Daoy (cell line): ENCODE measurements at places on chromosomes 5 and 9. TPM values are rescaled to one million over a fixed set of nuclear protein-coding genes. Genes with fewer than 3 reads are reported as not detected.

GRCh38 chr5:135877570-135878155 lies 18.0 kb downstream of the IL9 start:
- no peak for DNase-seq

DNA sequence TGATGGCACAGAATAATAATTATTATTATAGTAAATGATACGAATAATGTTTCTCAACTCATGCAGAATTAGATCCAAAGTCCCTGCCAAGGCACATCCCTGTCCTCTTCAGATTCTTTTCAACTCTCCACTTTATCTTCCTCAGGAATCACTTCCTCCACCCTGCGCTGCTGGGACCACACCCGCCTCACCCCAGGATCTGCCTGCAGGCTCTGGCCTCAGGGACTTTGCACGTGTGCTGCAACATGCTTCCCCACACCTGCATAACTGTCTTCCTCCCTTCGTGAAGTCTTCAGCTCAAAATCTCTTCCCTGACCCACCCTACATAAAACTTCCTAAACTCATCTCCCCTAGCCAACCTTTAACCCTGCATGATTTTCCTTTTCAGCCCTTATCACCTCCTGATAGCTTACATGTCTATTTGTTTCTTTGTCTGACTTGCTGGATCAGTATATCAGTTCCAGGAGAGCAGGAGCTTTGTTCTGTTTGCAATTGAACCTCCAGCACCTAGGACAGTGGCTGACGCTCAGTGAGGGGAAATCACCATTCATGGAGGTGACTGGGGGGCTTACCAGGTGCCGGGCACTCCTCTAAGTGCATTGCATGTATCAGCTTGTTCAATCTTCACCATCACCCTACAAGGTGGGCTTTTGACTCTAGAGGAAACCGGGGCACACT lies 47.5 kb upstream of the EGFLAM start:
- DNase-seq = no peak

- peak; percentile 88 for DNase-seq
Observed at GRCh38 chr9:113511856-113512761, 48.6 kb downstream of the RGS3 start.

DNA sequence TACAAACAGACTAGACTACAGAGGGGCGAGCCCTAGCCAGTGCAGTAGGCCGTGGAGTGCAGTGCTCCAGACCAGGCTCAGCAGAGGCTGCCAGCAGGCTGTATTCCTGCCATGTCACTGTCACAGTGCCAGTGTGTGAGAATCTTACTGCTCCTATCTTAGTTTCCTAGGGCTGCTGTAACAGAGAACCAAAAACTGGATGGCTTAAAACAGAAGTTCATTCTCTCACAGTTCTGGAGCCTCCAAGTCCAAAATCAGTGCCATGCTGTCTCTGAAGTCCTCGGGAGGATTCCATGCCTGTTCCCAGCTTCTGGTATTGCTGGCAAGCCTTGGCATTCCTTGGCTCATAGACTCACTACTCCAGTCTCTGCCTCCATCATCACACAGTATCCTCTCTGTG lies 75.0 kb upstream of the SAP30L start:
- no peak for DNase-seq

The PRR7 gene
- 15.7 and 21.4 TPM in 2 replicates for total RNA-seq

DNA sequence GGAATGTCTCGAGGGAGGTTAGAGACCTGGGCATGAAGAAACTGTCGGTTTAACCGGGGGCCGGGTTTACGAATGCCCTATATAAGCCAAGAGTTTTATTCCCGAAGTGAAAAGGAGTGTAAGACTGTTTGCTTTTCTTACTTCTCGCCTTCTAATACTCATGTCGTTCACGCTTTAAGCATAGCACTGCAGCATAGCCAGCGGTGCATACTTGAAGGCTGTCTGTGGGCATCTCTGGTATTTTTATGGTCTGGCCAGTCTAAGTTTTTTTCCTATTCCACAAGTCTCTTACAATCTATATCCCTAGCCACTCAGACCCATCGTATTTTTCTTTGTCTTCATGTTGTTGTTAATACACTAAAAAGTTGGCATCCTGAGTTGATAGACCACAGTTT lies 1.2 kb downstream of the UHRF2 start:
- peak; percentile 48 for DNase-seq

The PKD2L2 gene
- total RNA-seq = not detected in 2 replicates

GRCh38 chr5:154761046-154761736 lies 6.0 kb downstream of the LARP1 start:
- DNase-seq = no peak

DNA sequence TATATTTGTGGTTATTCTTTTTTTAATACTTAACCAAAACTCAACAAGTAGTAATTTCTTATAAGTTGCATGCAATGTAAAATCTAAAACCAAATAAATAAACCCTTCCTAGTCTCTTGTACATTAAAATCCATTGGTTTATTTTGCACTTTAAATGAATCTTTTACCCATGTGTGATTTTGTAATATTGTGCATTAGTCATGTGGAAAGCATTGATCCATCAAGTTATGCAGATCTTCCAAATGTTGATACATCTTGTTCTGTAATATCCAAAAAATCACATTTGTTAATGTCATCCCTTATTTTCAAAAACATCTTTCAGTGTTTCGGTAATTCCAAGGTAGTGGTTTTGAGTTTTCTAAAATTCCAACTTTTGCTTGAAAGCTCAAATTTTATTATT lies 63.3 kb downstream of the CWC27 start:
- DNase-seq = no peak

DNA sequence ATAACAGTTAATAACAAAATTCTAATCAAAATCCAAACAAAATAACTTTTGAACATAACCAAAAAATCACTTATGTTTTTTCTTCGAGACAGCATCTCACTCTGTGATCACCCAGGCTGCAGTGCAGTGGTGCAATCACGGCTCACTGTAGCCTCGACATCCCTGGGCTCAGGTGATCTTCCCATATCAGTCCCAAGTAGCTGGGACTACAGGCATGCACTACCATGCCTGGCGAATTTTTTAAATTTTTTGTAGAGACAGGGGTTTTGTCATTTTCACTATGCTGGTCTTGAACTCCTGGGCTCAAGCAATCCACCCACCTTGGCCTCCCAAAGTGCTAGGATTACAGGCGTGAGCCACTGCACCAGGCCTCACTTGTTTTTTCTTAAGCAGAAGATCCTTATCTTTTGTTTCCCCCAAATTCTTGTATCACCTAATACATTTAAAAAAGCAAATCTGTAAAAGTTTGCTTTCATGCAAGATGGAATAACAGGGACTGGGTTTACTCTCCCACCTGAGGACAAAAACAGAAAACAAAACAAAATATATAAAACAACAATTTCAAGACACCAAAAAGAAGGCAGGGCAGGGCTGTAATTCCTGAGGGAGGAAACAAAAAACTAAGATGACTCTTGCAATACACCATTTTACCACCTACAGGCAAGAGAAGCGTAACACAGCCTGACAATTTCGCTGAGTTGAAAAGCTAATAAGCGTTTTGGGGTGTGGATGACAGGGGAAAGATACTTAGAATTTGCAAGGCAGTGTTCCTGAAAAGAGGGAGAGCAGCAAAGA lies 71.4 kb downstream of the RAPGEF6 start:
- no peak for DNase-seq

DNA sequence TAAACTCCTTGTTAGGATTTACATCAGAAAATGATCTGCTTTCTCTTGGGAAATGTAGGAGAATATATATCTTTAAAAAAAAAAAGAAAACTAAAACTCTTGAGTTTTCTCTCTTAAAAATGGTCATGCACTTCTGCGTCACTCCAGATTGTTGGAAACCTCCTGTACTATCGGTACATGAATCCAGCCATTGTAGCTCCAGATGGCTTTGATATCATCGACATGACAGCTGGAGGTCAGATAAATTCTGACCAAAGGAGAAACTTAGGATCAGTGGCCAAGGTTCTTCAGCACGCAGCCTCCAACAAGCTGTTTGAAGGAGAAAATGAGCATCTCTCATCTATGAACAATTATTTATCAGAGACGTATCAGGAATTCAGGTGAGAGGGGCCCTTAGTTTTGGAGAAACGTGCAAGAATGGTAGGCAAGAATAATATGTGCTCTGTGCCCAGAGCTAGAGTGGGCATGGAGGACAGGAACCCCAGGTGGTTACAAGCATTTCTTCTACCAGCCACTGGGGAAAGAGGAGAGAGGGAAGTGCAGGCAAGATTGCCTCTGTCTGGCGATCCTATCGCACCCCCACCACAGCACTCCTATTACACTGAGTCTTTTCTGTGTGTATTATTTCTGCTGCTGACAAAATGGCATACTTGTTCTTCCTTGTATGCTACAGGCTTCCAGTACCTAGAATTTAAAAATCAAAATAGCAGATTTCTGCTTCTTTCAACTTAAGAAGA lies 41.4 kb upstream of the F2R start:
- no peak for DNase-seq

The PCSK1 gene
- 0.98 and 2.2 TPM in 2 replicates for total RNA-seq

DNA sequence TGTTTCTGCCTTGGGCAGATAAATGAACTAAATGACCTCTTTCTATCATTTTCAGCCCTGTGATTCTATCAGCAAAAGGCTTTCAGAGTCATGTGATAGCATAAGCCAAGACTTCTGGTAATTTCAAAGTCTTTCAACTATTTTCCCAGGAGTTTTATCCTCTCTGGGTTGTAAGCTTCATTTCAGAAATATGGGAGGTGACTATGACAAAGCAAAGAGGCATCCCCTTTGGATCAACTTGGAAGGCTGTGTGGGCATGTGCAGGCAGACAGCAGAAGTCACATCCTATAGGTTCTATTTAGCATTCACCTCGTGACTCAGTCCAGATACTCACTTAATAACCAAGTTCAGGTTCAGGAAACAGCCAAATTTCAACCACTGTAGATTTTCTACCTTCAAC lies 149.0 kb upstream of the FST start:
- DNase-seq = no peak

The GGTA1 gene
- not detected in 2 replicates for total RNA-seq

DNA sequence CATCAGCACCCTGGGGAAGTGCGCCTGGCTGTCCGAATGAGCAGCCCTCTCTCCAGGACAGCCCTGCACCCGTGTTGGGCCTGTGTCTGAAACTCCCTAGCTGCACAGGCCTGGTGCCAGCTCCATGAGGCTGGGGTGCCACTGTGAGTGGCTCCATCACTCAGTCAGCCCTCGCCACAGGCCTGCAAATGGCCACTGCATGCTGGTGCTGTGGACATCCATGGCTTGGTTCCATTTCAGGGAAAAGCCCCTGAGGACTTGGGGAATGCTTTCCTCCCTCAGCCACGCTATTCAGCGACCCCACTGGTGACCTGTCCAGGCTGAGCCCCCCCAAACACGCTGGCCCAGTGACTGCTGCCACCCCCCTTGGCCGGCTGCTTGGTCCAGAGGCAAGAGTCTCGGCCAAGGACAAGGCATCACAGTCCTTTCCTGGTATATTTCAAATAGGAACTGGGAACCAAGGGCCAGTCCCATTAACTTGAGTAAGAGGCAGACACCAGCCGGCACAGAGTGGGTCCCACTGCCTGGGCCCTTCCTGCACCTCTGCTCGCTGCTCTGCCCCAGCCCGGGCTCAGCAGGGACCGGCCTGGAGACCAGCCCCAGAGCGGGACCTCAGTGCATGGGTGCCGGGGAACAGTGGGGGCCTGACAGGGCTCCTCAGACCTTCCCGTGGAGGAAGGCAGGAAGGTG lies 181.3 kb downstream of the AUH start:
- DNase-seq = no peak

The KCNT1 gene
- not detected in 2 replicates for total RNA-seq

DNA sequence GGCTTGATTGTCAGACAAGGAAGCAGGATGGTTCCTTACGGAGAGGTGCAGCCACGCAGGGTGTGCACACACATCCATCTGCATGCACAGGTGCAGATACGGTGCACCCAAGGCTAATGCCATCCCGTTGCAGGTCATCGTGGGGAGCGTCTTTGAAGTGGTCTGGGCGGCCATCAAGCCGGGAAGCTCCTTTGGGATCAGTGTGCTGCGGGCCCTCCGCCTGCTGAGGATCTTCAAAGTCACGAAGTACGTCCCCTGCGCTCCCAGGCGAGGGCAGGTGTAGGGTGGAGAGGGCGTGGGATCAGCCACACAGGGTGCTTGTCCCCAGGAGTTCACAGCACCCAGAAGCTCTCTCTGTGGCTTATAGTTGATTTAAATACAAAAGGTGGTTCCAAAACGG lies 106.4 kb downstream of the CACNA1B start:
- DNase-seq = no peak

DNA sequence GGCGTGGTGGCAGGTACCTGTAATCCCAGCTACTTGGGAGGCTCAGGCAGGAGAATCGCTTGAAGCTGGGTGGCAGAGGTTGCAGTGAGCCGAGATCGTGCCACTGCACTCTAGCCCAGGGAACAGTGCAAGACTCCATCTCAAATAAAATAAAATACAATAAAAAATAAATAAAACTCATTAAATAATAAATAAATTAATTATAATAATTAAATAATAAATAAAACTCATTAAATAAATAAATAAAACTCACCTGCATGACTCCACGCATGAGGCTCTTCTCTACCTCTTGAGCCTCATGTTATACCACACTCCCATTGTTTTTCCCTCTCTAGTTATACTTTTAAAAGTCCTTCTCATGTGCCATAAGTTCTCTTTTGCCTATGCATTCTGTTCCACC lies 995.4 kb downstream of the MAT2B start:
- no peak for DNase-seq

- DNase-seq = no peak
Observed at GRCh38 chr5:73678322-73678740, 52.3 kb downstream of the ARHGEF28 start.

DNA sequence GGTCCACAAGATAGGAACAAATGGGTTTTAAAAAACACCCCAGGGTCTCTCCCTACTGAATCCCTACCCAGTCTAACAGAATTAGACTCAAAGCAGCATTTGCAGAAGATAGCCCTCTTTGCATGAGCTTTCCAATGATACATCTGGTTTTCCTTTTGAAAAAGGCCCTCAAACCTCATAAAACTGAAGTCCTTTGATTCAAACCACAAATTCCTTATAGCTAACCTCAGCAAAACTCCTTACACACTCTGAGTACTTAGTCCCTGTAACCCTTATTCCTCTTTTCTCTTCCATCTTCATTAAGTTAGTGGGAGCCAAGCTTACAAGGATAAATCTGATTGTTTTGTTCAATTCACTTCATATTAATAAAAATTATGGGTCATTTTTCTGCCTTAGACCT lies 90.5 kb upstream of the TNC start:
- DNase-seq = peak; percentile 44

GRCh38 chr9:136281421-136282271 lies 22.2 kb downstream of the CCDC187 start:
- DNase-seq = no peak

- DNase-seq = peak; percentile 78
Observed at GRCh38 chr9:131714161-131714646, 25.7 kb downstream of the RAPGEF1 start.

DNA sequence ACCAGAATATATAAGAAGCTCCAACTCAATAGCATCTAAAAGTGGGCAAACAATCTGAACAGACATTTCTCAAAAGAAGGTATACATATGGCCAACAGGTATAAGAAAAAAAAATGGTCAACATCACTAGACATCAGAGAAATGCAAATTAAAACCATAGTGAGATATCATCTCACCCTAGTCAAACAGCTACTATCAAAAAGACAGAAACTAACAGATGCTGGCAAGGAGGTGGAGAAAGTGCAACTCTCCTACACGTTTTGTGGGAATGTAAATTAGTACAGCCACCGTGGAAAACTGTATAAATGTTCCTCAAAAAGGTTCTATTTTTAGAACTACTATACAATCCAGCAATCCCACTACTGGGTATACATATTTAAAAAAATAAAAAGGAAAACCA lies 199.9 kb upstream of the SMC2 start:
- no peak for DNase-seq

The FOXD4L3 gene
- not detected in 2 replicates for total RNA-seq

GRCh38 chr5:88899096-88899737 lies 16.2 kb upstream of the MEF2C start:
- no peak for DNase-seq

GRCh38 chr9:94980947-94981722 lies 254.6 kb downstream of the AOPEP start:
- DNase-seq = no peak
